Psoas muscle (tissue), 8 donors: ENCODE measurements at places on chromosomes 6 and 20. TPM values are rescaled to one million over a fixed set of nuclear protein-coding genes. Genes with fewer than 3 reads are reported as not detected.

GRCh38 chr6:140051521-140052512 is 677.4 kb upstream of the CITED2 start:
- no peak for DNase-seq

- DNase-seq = no peak
These were observed 85.7 kb upstream of the CST7 start for GRCh38 chr20:24863356-24863755.

- DNase-seq = no peak
These were observed 92.2 kb downstream of the CTNNBL1 start for GRCh38 chr20:37786043-37786442.

DNA sequence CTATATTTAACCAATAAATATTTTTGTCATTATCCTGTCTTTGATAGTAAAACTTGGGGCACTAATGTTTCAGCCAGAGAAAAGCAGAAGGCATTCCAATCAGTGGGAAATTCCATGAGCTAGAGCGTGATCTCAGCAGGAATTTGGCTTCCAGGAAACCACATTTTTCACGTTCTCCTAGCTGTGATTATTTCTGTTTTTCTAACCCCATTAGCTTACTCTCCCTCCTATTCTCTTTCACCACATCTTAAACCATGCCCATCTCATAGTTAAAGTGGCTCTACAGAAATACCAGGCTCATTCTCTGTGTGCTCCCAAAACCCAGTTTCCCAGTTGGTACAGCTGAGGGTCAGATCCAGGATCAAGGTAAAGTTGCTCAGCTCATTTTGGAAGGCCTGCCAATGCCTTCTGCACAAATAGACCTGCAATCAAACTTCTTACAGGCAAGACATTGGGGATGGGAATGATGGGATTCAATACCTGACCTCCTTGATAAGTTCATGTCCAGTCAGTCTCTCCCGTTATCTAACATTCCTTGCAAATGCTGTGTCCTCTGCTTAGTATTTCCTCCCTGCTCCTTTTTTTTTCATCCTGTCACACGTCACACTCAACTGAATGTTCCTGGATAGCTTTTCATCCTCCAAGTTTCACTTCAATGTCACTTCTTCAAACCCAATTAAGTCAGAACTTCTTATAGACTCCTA is 33.1 kb upstream of the TMEM30A start:
- no peak for DNase-seq

PRKN gene
- total RNA-seq = 17.5 TPM
